ENCODE measurements at places on chromosomes 2 and 18.

DNA sequence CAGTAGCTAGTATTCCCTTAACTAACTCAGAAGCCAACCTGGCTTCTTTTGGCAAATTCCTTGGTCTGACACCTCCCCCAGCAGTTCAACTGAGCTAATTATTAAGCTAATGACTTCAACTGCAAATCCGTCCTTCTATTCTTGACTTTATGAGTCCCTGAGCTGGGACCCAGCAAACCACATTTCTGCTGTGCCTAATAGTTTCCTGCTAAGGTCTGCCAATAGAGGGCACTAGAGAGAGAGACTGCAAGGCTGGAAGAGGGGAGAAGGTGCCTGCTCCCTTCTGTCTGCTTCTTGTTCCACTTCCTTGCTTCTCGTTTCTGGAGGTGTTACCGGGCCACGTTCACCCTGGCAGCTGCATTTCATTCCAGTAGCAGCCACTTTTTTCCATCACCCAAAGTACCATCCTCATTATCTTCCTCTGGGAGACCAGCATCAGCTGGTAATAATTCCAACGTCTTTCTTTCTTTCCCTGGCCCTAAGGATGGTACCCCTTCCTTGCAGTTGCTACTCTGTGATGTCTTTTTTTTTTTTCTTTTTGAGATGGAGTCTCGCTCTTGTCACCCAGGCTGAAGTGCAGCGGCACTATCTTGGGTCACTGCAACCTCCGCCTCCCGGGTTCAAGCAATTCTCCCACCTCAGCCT lies 352.0 kb downstream of the TNS1 start:
- DNase-seq = no peak

DNA sequence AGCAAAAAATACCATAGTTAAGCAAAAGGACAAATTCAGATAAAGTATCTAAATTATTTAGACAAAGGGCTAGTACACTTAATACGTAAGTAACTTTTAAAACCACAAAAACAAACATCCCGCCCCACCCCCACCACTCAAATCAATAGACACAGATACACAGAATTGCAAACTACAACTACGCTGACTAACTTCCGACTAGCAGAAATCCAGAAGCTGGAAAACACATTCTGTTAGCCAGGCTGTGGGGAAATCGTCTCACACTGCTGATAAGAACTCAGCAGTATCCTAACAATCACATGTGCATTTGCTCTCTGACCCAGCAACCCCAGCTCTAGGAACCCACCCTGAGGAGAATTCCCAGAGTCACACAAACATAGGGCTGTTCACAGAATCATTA lies 16.6 kb downstream of the FAM168B start:
- no peak for DNase-seq

GRCh38 chr18:7876354-7877104 lies 309.4 kb downstream of the PTPRM start:
- DNase-seq = no peak

- DNase-seq = no peak
These were observed 177.5 kb downstream of the RBM43 start for GRCh38 chr2:151083856-151084795.

GRCh38 chr2:45567974-45568789 lies 42.9 kb downstream of the SRBD1 start:
- no peak for DNase-seq

- DNase-seq = no peak
These were observed 6.4 kb downstream of the RAB31 start for GRCh38 chr18:9714266-9715087.

DNA sequence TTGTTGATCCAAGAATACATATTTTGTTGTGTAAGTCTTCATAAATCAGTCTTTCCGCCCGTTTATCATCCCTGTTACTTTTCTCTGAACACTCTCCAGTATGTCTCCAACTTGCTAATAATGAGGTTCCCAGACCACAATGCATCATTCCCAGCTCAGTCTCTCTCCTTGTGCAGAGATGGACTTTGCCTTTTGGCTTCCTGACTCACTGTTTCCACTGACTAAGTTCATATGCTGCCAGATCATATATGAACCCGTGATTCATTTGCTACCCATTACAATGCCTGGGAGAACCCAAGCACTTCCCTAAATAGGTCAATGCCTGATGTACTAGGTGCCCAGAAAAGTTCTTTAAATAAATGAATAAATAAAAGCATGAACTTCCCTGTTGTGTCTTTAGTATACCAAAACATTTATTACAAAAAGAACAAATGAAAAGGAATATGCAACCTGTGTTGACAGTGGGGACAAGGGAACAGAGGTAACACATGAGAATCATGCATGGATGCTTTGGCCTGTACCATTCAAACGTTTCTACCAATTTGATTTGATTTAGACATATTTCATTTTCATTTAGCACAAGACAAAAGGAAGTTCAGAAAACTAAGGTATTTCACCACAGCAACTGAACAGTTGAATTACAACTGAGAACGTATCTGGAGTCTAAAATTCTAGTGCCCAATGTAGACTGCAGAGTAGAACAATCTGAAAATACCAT lies 215.4 kb upstream of the HNRNPA3 start:
- DNase-seq = peak; percentile 25

DNA sequence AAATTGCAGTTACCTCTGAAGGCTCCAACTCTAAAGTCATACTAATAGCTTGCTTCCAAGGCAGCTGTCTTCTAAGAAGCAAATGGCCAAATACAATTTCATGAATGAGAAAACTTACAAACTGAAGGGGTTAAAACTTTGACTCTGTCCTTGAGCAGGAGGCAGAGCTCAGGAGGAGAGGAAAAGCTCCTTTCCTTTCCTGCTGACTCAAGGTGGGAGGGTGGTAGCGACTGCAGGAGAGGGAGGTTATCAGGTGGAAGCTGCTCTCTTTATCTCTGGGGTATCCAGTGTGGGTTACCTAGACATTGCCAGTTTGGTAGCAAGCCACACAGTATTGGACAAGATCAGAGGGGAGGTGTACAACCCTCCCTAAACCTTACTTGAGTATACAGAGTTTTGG lies 2.7 kb upstream of the EFEMP1 start:
- no peak for DNase-seq

DNA sequence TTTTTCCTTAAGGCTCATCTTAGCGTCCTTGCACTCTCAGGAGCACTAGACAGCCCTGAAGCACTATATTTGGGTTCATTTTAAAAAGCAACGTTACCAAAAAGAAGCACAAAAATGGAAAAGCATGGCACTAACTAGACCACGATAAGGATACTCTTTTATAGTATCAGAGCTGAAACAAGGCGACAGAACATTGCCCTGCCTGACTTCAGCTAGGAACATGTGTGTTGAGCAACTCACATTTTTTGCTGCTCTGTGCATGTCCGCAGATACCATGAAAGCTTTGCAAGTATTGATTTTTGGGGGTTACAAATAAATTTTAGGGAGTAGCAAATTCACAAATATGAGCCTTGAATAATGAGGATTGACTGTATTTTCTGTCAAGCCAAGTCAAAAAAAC lies 332.0 kb downstream of the PTPRM start:
- DNase-seq = no peak

- no peak for DNase-seq
These were observed 107.3 kb downstream of the TMEFF2 start for GRCh38 chr2:192087398-192087958.

GRCh38 chr18:10926621-10927161 lies 222.7 kb downstream of the PIEZO2 start:
- DNase-seq = no peak

- no peak for DNase-seq
These were observed 41.9 kb downstream of the CPO start for GRCh38 chr2:206981086-206981674.

DNA sequence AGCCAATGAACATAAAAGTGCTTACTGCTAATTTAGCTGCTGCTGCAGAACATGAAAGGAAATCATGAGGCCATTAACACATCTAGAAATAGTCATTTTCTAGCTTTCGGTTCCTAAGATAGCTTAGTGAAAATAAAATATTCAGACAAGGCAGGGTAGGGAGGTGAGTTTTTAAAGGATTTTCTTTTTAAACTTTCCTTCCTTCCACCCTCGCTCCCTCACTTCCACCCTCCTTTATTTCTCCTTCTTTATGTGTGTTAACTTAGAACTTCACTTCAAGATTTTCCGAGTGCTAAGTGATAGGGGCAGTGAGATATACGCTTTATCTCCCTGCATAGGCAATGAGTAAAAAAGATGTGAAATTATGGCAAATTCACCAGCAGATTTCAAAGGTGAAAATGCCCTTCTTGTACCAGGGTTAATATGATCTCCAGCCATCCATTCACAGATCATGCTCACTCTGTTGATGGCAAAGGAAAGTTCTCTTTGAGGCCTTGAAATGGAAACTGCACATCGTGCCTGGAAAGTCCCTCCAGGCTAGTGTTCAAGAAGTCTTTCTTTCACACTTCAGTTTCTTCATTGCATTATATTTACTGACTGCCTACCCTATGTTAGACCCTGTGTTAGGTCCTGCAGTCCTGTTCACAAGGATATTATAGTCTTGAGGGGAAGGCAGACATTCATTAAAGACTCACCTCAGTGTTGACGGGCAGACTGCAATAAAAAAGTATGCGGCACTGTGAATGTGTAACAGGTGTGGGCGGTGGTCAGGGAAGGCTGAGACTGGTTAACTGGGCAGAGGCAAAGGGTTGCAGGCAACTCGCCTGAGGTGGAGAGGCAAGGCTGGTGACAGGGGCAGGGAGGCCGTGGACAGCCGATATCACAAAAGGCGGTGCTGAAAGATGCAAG lies 200.8 kb downstream of the PLCL1 start:
- DNase-seq = peak; percentile 24

- DNase-seq = no peak
These were observed 1184.0 kb upstream of the GYPC start for GRCh38 chr2:125471963-125472362.

GRCh38 chr2:56232912-56233311 lies 49.1 kb downstream of the CCDC85A start:
- no peak for DNase-seq

GRCh38 chr18:416930-417329 lies 83.6 kb downstream of the COLEC12 start:
- no peak for DNase-seq

DNA sequence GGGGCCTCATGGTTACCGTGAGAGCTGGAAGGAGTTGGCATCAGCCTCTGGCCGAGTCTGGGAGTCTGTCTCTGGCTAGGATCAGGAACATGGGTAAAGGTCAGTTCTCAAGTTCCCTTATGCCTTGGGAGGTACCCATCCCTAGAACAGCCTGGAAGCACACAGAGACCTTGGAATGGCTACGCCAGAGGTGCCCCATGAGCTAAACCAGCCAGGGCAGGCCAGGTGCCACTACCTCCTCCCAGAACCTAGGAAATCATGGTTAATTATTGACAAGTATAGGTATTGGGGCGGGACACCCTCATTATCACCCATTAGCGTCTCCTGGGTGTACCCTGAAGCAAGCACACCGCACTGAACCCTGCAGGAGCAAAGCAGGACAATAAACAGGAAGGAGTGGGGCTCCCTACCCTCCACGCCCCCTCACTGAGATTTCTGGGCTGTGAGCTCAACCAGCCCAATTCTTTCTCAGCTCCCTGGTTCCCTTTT lies 3.0 kb upstream of the ASPRV1 start:
- no peak for DNase-seq

GRCh38 chr2:223932816-223933800 lies 12.0 kb downstream of the WDFY1 start:
- no peak for DNase-seq

- DNase-seq = peak; percentile 55
These were observed 1.1 kb downstream of the HPCAL1 start for GRCh38 chr2:10303694-10304378.

- no peak for DNase-seq
These were observed 38.4 kb downstream of the NPPC start for GRCh38 chr2:231887756-231888155.

- DNase-seq = no peak
These were observed 12.0 kb downstream of the GPR35 start for GRCh38 chr2:240637116-240637900.

- no peak for DNase-seq
These were observed 6.5 kb downstream of the GLS start for GRCh38 chr2:190887089-190887488.

- DNase-seq = no peak
These were observed 24.8 kb upstream of the HDAC4 start for GRCh38 chr2:239425631-239426030.

- peak; percentile 64 for DNase-seq
These were observed 13.2 kb upstream of the SS18 start for GRCh38 chr18:26103579-26103978.

DNA sequence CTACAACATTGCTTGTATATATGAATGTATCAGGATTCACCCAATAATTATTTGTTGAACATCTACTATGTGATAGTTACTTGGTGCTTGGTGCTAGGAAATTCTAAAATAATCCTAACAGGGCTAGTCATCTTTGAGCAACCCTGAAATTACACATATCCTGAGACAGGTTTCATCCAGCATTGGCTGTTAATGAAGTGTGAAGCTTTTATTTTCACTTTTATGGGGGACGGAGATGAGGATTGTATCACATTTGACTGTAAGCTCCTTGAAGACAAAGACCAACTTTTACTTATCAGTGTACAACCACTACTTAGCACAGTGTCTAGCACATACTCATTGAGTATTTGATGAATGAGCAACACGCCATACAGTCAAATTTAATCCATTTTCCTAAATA lies 6.8 kb upstream of the GALM start:
- no peak for DNase-seq

DNA sequence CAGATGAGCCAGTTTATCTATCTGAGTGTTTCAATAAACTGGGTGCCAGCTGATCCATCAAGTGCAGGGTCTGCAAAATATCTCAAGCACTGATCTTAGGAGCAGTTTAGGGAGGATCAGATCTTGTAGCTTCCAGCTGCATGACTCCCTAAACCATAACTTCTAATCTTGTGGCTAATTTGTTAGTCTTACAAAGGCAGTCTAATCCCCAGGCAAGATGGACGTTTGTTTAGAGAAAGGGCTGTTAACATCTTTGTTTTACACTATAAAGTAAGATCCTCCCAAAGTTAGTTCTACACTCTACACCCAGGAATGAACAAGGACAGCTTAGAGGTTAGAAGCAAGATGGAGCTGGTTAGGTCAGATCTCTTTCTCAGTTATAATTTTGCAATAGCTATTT lies 28.7 kb upstream of the HNMT start:
- DNase-seq = no peak

DNA sequence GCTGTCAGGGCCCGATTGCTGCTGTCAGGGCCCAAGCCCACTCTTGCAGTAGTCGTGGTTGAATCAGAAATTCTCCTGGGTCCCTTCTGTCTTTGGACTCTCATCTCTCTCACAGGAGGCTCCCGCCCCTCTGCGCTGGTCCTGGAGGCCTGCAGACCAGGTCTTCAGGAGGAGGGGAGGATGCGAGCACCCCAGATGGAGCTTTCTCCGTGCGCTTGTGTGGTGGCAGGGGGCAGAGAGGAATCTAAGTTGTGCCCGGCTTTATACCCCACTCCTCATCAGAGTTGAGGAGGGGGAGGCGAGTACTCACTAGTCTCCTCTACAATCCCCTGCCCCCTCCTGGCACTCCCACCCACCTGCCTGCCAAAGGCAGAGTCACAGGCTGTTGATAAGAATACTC lies 10.4 kb downstream of the EN1 start:
- no peak for DNase-seq

GRCh38 chr2:68565858-68566257 lies 77.5 kb upstream of the PROKR1 start:
- no peak for DNase-seq

GRCh38 chr2:241842067-241842415 lies 16.7 kb downstream of the PDCD1 start:
- DNase-seq = no peak
